ENCODE measurements at places on chromosomes 1 and 21.

- no peak for DNase-seq
Measured at GRCh38 chr1:201222125-201222524, 31.5 kb downstream of the IGFN1 start.

- no peak for DNase-seq
Measured at GRCh38 chr1:211756471-211757020, 74.0 kb downstream of the LPGAT1 start.

GRCh38 chr1:30665216-30666010 lies 58.0 kb downstream of the MATN1 start:
- DNase-seq, result no peak

GRCh38 chr1:236515443-236515958 lies 8.3 kb upstream of the LGALS8 start:
- no peak for DNase-seq

- DNase-seq, result no peak
Measured at GRCh38 chr1:12167493-12168429, 970 bp downstream of the TNFRSF1B start.

DNA sequence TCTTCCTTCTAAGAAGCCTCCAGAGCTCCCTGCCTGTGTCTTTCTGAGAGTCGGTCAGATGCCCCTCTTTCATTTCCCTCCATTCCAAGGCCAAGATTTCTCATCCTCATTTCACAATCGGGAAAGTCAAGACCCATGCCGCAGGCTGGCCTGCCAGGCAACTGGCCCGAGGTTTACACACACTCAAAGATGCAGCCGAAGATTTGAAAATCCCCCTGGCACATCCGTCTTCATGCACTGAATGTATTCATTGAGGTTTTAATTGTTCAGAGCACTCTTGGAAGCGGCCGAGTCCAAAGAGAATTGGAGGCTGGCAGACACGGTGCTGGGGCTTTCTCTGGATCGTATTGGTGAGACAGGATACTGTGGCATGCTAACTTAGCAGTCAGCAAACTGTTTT lies 29.1 kb upstream of the SRP9 start:
- DNase-seq, result no peak

DNA sequence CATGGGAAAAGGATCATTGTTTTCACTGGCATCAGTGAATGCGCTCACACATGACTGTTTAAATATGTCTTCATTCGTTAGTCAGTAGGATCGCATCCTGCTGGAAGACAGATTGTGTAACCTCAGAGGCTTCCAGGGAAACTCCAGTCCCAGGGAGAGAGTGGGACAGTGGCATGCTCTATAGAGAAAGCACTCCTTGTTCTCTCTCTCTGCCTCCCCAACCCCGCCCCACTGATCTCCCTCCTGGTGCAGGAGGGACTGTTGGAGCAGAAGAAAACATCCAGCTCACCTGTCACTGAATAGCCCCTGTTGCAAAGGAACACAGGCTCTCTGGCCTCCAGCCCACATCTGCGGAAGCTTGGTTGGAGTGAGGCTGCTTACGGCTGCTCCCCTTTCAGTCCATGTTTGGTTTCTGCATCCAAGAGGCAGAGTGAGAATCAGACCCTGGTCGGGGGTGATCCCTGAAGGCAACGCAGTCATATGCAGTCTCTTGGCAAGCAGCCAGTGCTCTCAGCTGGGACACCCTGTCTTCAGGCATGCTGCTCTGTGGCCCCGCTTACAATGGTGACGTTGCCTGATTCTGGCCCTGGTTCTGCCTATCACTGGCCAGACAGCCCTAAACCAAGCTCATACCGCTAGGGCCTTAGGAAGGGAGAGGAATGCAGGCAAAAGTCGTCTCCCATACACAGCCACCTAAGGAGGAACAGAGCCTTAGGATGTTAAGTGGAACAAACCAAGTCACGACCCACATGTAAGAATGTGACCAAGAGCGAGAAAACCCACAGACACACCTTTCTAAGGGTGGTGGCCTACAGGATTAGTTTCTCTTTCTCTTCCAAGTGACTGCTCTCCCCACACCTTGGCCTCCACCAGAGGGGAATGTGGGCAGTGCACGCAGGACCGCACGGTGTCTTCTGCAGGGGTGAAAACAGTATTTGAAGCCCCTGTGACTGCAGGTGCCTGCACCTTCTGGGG lies 39.7 kb downstream of the BACE2 start:
- DNase-seq, result no peak

GRCh38 chr1:219966071-219966349 lies 37.7 kb upstream of the SLC30A10 start:
- DNase-seq, result no peak

DNA sequence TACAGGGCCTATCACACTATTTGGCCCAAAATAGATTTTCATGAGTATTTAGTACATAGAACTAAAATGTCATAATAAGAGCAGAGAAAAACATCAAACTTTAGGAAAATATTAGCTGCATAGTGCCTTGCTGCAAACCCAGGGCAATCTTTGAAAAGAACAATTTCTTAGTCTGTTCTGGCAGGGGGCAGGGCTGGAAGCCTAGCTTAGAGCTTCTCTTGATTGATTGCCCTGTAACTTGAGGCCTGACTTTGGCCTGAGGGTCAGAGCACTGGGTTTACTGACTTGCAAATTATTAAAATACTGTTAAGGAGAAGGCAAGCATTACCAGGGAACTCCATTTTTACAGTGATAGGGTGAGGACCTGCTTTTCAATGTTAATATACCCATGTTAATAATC lies 115.8 kb upstream of the SPAG17 start:
- DNase-seq, result no peak

DNA sequence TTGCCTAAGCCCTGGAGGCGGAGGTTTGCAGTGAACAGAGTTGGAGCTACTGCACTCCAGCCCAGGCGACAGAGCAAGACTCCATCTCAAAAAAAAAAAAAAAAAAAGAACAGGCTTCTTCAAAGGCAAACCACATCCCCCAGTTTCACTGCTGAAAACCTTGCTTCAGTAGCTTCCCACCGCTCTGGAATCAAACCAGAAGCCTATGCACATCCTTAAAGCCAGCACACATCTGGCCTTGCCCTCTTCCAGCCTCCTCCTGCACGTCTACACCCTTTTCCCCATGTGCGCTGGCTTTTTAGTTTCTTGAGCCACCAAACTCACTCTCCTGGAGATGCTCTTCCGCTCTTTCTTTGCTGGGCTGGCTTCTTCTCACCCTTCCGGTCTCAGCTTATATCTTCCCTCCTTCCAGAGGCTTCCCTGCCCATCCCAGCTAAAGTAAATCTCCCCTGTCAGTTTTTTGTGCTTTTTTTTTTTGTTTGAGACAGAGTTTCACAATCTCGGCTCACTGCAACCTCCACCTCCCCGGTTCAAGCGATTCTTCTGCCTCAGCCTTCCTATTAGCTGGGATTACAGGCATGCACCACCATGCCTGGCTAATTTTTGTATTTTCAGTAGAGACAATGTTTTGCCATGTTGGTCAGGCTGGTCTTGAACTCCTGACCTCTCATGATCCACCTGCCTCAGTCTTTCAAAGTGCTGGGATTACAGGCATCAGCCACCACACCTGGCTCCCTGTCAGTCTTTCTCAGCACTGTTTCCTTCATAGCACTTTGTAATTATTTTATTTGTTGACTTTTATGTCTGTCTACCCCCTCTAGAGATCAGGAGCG lies 42.0 kb upstream of the ID3 start:
- no peak for DNase-seq

DNA sequence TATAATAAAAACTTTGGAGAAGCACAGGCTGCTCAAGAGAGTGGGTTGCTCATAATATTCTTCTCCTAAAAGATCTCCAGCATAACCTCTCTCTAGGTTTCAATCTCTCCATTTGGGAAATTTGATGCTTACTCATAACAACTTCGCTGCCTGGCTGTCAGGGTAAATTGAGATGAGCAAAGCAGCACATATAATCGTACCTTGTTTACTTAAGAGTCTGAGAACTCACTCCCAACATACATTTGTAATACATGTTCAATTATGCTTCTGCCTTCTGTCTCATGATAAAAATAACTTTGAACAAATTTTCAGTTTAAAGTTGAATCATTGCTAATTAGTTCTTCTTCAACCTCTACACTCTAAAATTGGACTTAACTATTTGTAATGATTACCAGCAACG lies 68.9 kb downstream of the DUSP10 start:
- no peak for DNase-seq

- DNase-seq, result no peak
Measured at GRCh38 chr1:85599681-85600080, 19.1 kb downstream of the CCN1 start.

GRCh38 chr1:114956570-114956969 lies 73.1 kb upstream of the TSHB start:
- no peak for DNase-seq

GRCh38 chr1:231315887-231316286 lies 21.8 kb downstream of the EXOC8 start:
- DNase-seq, result no peak

DNA sequence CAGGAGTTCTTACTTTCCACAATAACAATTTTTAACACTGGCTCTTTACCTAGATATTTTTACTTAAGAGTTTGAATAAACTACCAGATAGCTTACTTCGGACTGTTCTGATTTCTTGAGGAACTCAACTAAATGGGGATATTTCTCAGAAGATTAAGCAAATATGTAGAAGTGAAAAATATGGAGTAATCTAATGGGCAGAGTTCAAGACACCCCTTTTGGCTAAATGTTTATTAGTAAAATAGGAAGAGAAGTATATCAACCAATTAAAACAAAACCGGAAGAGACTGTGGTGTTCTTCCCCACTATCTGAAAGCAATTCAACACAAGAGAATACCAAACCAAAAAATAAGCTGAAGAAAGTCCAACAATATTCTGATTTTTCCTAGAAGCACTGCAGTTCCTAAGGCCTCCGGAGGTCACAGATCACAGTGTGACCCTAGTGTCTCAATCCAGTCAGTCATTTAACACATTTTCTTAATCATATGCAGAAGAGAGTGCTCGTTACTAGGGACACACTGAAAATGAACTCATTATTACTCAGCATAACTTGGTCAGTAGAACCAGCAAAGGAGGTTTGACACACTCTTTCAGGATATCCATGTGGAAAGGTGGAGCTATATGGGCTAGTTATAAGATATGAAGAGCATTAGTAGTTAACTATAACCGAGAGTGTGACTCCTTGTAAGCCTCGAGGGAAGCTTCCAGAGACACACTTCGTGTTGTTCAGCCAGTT lies 5.2 kb downstream of the SIPA1L2 start:
- no peak for DNase-seq

DNA sequence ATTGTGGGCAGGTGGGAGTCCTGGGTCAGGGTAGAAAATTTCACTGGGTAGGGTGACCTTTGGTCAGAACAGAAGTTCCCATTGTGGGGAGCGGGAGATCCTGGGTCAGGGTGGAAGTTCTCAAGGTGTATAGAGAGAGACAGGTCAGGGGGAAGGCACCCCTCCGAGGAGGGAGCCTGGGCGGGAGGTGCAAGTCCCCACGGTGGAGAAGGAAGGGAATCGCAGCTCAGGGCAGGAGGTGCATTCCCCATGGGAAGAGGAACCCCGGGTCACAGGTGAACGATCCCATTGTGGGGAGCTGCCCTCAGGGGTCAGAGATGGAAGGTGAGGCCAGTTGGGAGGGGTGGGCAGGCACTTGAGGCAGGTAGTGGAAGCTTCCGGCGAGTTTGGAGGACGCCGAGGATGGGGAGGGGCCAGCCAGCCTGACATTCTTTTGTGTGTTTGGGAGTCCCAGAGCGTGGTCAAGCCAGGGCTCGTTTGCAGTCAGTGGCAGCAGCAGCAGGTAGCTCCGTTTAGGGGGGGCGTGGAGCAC lies 637 bp downstream of the LYPLA2 start:
- no peak for DNase-seq

DNA sequence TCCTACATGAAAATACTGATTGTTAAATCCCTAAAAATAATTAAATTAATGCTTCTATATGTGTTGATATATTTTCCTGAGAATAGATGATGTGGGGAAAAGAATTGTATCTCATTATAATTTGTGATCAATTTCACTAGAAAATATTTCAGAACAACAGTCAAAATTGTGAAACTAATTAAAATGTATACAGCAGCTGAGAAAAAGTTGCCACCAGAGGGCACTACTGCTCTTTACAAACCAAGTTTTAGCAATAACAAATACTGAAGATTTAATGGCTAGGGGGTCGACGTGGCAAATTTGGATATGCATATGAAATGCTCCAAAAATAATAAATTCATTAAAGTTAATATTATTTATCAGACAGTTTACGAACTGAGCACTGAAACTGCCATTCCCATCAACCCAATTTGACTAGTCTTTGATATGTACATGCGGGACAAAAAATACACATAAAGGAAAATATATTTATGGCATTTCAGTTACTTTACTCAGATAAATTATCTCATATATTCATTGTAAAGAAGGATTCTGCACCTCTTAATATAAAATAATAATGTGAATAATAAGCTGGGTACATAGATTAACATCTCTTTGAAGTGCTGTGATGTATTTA lies 96.3 kb upstream of the TMPRSS15 start:
- DNase-seq, result no peak

- DNase-seq, result no peak
Measured at GRCh38 chr21:28444111-28444510, 548.6 kb downstream of the LTN1 start.

DNA sequence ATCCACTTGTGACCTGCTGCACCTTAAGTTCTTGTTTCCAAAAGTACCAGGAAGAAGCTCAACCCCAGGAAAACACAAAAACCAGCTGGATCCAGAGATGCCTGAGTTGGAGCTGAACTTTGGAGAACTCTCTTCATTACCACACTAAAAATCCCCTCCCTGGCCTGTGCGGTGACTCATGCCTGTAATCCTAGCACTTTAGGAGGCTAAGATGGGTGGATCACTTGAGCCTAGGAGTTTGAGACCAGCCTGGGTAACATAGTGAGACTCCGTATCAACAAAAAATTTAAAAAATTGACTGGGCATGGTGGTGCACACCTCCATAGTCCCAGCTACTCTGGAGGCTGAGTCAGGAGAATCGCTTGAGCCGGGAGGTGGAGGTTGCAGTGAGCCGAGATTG lies 6.2 kb downstream of the MAP1LC3C start:
- no peak for DNase-seq

DNA sequence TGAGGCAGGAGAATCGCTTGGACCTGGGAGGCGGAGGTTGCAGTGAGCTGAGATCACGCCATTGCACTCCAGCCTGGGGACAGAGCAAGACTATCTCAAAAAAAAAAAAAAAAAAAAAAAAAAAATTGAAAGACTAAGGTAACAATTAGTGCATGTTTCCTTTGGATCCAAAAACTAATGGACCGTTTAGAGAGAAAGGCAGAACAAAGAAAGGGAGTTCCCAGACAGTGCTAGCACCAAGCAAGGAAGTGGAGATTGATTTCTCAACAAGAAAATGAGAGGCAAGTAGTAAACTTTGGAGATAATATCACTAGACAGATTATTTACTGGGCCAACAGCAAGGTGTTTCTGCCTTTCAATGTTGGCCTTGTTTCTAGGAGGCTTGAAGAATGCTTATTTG lies 24.2 kb downstream of the ATP1B1 start:
- DNase-seq, result no peak

DNA sequence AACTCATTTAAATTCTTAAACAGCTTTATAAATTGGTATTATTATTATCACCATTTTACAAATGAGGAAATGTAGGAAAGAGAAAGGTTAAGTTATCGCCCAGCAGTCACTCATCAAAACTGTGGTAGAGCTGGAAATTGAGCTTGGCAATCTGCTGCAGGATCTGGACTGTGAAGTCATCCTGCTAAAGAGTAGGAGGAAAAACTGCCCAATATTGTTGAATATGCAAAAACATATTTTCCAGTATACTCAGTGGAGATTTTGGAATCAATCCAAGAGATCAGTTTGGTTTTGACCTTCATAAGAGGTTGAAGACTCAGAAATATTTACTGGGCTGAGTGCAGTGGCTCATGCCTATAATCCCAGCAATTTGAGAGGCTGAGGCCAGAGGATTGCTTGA lies 16.9 kb upstream of the RC3H1 start:
- DNase-seq, result no peak

GRCh38 chr1:66302815-66303214 lies 231.1 kb upstream of the SGIP1 start:
- no peak for DNase-seq

GRCh38 chr1:48693674-48694320 lies 82.9 kb downstream of the BEND5 start:
- no peak for DNase-seq

Measured in caudate nucleus (tissue), 63 donors.